Common myeloid progenitor, CD34-positive (primary cell): ENCODE measurements at places on chromosomes 12 and 14.

GRCh38 chr14:61215222-61216020 lies 65.7 kb downstream of the TMEM30B start:
- H3K36me3 ChIP-seq = no peaks in the 10 kb centered on the region
- H3K4me1 ChIP-seq = no peaks in the 10 kb centered on the region
- H3K27me3 ChIP-seq = peaks cover 11% of the 10 kb centered on the region

DNA sequence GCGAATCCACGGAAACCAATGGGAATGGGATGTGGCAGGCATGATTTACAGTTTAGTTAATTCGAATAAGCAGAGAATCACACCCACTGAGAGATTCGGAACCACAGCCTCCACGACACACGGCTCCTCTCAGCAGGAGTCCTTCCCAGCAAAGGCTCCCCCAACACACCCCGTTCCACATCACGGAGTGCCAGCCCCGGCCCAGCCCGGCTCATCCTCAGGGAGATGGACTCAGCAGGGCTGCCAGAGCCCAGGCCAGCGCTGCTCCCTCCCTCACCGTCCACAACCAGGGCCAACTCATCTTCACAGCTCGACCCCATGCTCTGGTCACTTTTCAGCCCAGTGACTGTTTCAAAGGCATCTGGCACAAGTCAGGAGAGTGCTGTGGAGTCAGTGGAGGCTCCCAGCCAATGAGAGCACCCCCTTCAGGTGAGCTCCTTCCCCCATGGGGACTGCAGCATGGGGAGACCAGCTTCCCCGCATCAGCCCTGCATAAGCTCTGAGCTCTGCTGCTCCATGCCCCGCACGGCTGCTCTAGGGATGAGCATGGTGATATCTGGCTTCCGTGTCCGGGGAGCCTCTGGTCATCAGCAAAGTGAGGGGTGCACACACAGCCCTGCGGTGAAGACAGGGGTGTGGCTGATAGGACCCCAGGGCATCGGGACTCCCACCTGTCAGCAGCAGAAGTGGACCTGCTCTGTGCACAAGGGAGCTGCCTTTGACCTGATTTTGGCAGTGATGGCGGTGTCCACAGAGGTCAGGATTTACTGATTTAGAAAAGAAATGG lies 238.8 kb upstream of the SFSWAP start:
- H3K36me3 ChIP-seq = no peaks in the 10 kb centered on the region
- no peak for DNase-seq
- no peak overlapping the region for H3K4me3 ChIP-seq

GRCh38 chr14:91649930-91650329 lies 82.0 kb downstream of the CATSPERB start:
- H3K27me3 ChIP-seq = no peaks in the 10 kb centered on the region
- H3K4me3 ChIP-seq = no peak overlapping the region
- no peaks in the 10 kb centered on the region for H3K4me1 ChIP-seq
- peak; percentile 57 for DNase-seq
- no peak overlapping the region for H3K27ac ChIP-seq
- no peaks in the 10 kb centered on the region for H3K36me3 ChIP-seq

DNA sequence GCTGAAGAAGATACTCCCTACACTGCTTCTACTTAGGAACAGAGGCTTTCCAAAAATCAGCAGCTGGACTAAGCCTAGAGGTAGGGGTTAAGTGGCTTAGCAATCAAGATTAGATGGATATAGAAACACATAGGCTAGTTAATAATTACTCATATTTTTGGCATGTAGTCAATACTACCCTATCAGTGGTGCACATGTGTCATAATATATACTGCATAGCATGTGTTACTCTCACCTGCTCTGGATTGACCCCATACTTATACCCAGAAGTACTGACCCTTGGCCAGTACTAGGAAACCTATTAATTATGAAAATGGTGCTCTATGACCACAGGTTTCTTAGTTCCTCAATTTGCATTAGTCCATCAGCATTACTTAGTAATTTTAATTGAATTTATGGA lies 528.4 kb upstream of the LMO3 start:
- H3K4me3 ChIP-seq = no peak overlapping the region
- no peak overlapping the region for H3K27ac ChIP-seq
- H3K36me3 ChIP-seq = no peaks in the 10 kb centered on the region
- no peaks in the 10 kb centered on the region for H3K4me1 ChIP-seq
- DNase-seq = no peak

- no peaks in the 10 kb centered on the region for H3K4me1 ChIP-seq
- H3K27ac ChIP-seq = no peak overlapping the region
- no peaks in the 10 kb centered on the region for H3K27me3 ChIP-seq
- peak; percentile 94 for DNase-seq
- H3K4me3 ChIP-seq = no peak overlapping the region
Measured at GRCh38 chr12:49358483-49359141, 8.7 kb upstream of the SPATS2 start.

- DNase-seq = no peak
- H3K36me3 ChIP-seq = no peaks in the 10 kb centered on the region
- H3K4me3 ChIP-seq = no peak overlapping the region
- no peak overlapping the region for H3K27ac ChIP-seq
Measured at GRCh38 chr12:72829838-72830237, 557.7 kb downstream of the TRHDE start.

- DNase-seq = no peak
- H3K27ac ChIP-seq = no peak overlapping the region
- H3K27me3 ChIP-seq = no peaks in the 10 kb centered on the region
- no peaks in the 10 kb centered on the region for H3K36me3 ChIP-seq
- no peaks in the 10 kb centered on the region for H3K4me1 ChIP-seq
Measured at GRCh38 chr12:25397001-25397400, 146.3 kb upstream of the KRAS start.

GRCh38 chr14:64997108-64997794 lies 10.6 kb downstream of the FNTB start:
- no peak overlapping the region for H3K27ac ChIP-seq
- H3K27me3 ChIP-seq = no peaks in the 10 kb centered on the region
- H3K4me3 ChIP-seq = no peak overlapping the region
- H3K36me3 ChIP-seq = no peaks in the 10 kb centered on the region
- no peak for DNase-seq

GRCh38 chr12:104653730-104654664 lies 197.2 kb downstream of the CHST11 start:
- H3K4me3 ChIP-seq = no peak overlapping the region
- H3K36me3 ChIP-seq = peaks cover 9% of the 10 kb centered on the region
- H3K4me1 ChIP-seq = peaks cover 22% of the 10 kb centered on the region
- H3K27ac ChIP-seq = no peak overlapping the region
- H3K27me3 ChIP-seq = no peaks in the 10 kb centered on the region

DNA sequence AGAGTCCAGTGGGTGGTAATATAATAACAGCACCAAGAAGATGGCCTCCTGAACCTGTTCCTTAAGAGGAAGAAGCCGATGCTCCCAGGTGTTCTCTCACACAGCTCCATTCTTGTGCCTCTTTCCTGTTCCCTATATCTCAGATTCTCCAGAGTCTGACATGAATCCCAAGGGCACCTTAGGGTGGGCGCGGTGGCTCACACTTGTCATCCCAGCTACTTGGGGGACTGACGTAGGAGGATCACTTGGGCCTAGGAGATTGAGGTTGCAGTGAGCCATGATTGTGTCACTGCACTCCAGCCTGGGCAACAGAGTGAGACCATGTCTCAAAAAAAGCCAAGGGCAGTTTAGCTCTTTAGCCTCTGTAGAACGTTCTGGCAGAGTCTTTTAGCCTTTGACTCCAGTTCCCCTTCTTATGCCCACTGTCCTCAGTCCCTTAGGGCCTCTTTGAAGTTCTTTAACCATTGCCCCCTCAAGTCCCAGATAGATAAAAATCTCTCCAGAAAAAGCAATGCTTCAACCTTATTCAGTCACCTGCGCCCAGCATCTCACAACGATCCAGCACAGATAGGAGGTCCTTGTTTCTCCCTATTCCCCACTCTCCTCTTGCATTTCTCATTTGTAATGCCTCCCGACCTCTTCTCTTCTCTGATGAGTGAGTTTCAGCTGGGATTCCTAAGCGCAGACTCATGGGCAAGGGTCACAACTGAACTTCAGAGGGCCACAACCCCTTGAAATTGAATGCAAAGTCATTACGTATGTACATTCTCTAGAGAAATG lies 4.7 kb downstream of the CCDC184 start:
- H3K4me1 ChIP-seq = peaks cover 18% of the 10 kb centered on the region
- peaks cover 15% of the 10 kb centered on the region for H3K27me3 ChIP-seq
- DNase-seq = no peak
- H3K4me3 ChIP-seq = no peak overlapping the region
- no peaks in the 10 kb centered on the region for H3K36me3 ChIP-seq
- no peak overlapping the region for H3K27ac ChIP-seq
